ENCODE measurements at places on chromosomes 7 and 10. TPM values are rescaled to one million over a fixed set of nuclear protein-coding genes. Genes with fewer than 3 reads are reported as not detected.

Gene CPED1
- polyA plus RNA-seq, result 47.6 TPM

Gene OR13A1
- not detected for polyA plus RNA-seq

Gene FAM221A
- polyA plus RNA-seq, result 3.5 TPM

Gene ARHGAP22
- polyA plus RNA-seq, result 8.2 TPM

Gene OPALIN
- not detected for polyA plus RNA-seq

GRCh38 chr10:131899695-131900349 lies 986 bp upstream of the PPP2R2D start:
- DNase-seq, result no peak

DNA sequence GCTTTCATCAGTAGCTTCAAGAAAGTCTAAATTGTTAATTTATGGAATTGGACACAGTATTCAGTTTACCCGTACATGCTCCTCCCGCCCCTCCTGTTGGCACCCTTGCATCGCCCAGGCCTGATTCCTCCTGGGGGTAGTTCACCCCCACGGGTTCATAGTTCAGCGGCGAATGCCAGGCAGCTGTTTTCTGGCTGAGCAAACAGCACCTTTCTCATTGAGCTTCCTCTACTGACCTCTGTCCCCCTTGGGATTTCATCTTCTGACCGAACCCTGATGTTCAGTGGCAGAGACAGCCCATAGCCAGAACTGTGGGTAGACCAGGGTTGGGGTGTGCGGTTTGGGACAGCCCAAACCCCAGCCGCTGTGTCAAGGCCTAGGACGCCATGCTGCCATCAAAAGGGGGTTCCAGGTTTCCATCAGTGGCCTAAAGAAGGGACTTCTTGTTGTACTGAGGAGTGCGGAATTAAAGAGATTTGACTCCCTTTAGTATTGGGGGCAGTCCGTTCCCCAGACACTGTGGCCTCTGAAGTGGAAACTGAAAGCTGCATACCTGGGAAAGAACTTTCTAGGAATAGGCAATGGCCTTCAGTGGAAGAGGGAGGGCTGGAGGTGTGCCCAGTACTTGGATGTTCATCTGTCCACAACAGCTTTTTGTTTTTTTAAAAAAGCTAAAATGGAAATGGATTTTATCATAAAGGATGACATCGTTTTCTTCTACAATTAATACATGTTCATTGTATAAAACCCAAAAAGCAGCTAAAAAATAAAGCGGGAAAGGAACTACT lies 19.0 kb downstream of the MDH2 start:
- DNase-seq, result no peak

DNA sequence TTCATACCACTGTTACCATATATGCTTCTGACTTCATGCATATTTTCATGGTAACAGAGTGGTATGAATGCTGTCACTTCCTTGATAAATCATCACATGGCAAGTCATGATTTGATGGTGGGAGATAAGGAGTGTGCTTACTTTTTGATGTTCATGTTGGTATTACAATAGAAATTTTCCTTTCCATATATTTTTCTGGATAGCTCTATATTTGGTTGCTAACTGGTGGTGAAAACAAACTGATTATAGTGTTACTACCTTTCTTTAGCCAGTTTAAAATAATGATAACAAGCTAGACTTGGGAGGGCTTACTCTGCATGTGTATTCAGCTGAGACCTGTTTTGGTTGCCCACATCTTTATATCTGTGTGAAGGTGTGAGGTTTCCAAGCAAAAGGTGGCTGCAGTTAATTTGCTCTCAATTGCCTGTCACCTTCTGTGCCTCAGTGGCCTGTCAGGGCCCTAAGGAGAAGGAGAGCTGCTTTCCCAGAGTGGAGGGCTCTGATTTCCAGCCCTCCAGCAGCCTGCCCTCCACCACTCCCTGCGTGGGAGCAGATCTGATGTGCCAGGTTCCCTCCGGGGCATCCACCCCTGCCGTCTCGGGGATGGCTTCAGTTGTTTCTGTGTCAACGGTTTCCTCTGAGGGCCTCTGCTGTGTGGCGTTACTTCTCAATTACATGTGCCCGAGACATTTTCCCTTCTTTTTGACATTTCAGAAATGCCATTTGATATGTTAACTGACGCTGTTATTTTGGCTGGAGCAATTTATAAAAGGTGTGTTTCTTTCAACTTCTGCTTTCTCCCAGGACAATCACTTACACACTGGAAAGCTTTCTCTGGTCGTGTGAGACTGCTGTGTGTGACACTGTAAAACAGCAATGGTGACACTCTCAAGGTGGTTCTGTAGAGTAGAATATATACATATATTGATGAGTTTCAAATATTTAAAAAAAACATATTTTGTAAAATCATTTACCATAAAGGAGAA lies 107.7 kb upstream of the KLF6 start:
- no peak for DNase-seq

DNA sequence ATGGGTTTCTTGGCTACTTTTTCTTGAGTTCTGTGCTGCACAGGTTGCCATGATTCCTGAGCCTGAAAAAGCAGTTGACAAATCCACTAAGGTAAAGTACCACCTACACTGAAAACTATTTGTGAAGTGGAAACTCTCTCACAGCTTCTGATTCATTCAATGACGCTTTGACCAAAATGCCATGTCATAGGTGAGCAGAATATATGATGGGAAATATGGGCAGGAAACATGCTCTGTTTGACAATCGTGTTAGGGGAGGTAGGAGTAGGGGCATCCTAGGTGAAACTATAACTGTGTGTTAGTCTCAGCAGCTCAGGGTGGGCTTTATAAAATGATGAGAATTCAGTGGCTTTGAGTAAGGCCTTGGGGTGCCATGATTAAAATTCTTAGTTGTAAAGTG lies 69.6 kb upstream of the ELMO1 start:
- no peak for DNase-seq

- no peak for DNase-seq
Measured at GRCh38 chr10:84337199-84337598, 8.8 kb downstream of the CCSER2 start.

DNA sequence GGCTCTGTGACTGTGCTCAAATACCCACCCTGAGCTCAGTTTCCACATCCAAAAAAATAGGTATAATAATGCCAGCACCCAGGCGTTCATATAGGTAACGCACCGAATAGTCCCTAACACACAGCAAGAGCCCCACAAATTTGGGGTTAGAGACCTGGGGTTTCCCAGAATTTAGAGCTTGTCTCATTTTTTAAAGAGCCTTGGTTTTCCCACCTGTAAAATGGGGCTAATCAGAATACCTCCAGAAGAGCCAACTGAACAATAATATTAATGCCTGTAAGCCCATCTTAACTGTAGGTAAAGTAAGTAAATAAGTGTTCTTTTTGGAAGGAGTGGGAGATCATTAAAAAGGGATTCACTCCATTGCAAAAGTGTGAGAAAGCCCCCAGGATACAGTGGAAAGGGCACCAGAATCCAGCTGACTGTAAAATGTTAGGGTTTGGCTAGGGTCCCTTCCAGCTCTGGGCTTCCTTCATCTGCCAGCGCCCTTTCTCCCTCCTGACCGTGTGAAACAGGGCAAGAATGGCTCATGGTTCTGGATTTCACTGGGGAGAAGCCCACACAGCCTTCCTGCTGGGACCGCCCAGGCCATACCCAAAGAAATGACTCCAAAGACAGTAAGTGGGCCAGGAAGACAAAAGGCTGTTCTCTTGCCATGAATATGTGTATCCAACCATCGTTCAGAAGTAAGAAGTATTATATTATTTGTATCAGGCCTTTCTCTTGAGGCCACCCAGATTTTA lies 2.1 kb downstream of the MTURN start:
- no peak for DNase-seq

DNA sequence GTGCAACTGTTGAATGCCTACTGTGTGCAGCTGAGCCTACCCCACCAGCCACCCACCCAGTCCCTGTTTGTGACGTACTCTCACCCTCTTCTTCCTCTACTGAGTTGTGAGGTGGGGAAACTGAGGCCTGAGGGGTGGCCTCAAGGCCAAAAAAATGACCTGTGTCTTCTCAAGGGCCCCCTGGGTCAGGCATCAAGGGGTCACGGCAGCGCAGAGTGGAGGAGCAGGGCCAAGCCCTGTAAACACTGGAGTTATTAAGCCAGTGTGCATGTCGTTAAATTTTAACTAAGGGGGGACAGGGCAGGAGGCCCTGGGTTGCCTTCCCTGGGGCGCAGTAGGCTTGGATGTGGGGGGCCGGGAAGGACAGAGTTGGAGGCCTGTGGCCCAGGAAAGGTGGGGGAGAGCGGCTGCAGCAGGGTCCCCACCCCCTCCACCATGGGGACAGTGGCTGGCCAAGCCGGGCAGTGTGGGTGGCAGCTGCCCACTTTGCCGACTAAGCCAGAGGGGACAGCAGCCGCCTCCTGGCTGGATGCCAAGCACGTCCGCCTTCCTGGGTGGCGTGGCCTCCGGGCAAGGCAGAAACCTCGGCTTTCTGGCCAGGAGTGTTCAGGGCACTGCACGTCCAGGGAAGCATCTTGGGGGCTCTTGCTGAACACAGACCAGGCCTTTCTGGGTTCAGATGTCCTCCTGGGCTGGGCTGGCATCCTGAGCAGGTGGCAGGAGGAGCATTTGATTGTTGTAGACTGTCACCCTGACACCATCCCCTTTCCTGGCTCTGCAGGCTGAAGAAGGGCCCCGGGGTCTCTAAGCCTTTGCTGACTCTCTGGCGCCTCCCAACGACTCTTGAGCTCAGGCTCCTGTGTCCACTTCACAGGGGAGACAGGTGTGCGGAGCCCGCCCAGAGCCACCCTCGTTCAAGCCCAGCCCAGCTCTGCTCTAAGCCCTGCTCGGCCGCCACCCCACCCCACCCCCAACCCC lies 1.9 kb downstream of the SLC29A4 start:
- DNase-seq, result no peak

DNA sequence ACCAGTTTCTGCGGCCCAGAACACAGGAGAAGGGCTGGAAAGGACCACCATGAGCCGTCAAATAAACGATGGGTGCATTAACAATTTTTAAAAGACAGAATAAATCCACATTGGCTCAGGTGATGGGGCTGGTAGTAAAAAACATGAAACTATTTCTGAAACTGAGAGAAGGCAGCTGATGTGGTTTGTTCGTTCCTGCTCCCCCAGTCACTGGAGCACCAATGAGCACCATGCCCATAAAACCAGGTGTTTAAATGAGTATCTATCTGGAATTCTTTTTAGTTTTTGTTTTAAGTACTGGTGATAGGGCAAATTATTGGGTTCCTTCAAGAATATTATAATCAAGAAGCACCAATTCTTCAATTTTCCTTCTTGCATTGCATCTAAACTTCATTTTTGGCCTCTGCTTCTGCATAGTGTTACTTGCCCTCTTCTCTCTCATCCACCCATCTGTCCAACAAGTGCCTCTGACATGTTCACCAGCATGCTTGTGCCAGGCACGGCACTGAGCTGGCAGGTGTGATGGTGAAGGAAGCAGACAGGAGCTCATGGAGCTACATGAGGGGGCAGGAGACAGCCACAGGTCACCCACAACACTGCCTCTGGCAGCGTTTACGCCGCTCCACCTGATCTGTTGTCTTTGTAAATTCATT lies 65.5 kb downstream of the LARP4B start:
- no peak for DNase-seq
